Hypothalamus (tissue), 51 donors: ENCODE measurements at places on chromosomes 1 and 21.

GRCh38 chr1:78493451-78493850 is 2.7 kb downstream of the PTGFR start:
- DNase-seq, result no peak

- DNase-seq, result no peak
These were observed 21.0 kb downstream of the KCND3 start for GRCh38 chr1:111968511-111968910.

DNA sequence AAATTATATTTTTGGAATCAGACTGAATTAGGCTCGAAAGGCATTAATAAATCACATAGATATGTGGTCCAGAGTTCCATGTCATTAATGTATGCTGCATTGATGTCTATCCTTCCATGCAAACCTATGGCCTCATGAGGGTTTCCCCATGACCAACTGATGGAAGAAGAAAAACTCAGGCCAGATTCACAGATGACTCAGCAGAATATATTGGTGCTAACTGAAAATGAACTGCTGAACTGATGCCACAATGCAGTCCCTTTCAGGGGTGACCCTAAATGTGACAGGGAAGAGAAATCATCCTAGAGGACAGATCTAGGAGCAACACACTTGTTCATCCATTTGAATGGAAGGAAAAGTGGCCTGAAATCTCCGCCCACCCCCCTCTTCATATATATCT is 110.5 kb upstream of the KCND3 start:
- no peak for DNase-seq

GRCh38 chr1:170562646-170563338 is 30.8 kb downstream of the GORAB start:
- no peak for DNase-seq

- no peak for DNase-seq
These were observed 10.7 kb upstream of the SDC3 start for GRCh38 chr1:30919025-30919881.

GRCh38 chr1:225434046-225434445 is 6.2 kb upstream of the LBR start:
- no peak for DNase-seq

- no peak for DNase-seq
These were observed 240.2 kb upstream of the LYPLAL1 start for GRCh38 chr1:218933513-218933912.

DNA sequence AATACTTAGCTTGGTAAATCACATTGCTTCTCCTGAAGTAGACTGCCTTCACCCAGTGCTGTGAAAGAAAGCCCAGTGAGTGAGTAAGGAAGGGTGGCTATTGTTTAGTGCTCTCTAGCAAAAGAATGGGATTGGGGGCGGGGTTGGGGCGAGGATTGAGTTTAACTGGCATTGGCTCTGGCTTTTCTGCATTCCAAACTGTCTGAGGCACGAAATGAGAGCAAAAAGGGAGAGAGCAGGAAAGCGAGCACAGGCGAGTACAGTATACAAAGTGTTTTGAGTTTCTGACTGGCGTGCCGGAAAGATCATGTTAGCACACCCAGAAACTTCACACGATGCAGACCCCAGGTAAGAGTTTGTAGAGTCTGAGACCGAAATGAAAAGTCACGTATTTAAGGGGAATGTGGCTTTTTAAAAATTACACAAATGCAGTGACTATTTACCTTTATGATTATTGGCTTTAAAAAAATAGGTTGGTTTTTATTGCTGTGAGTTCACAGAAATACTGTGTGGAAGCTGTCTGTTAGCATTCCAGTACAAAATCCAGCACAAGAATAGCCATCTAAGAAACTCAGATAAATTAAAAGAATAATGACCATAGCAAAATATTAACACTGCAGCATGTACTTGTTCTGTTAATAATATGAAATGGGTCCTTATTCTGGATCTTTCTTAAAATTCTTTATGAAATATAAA is 155.4 kb downstream of the CLEC20A start:
- no peak for DNase-seq
